ENCODE measurements at places on chromosomes 6 and 20.

- no peak for DNase-seq
Measured at GRCh38 chr20:24917797-24918578, 31.1 kb upstream of the CST7 start.

DNA sequence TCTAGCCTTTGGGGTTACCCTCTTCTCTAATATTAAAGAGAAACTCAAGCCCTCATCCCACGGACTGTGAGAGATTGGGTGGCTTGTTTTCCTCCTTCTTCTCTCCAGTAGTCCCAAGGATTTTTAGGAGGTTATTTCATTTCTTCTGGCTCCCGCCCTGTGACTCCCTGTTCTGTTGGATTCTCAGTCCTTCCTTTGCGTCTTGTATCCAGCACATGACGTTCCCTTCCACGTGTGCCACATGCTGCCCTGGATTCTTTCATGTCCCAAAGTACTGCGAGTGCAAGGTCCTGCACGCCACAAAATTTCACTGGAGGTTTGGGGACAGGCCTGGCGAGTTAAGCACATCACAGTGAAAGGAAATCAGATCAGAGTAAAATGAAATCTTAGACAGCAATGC is 213.4 kb downstream of the PACRG start:
- DNase-seq = no peak

DNA sequence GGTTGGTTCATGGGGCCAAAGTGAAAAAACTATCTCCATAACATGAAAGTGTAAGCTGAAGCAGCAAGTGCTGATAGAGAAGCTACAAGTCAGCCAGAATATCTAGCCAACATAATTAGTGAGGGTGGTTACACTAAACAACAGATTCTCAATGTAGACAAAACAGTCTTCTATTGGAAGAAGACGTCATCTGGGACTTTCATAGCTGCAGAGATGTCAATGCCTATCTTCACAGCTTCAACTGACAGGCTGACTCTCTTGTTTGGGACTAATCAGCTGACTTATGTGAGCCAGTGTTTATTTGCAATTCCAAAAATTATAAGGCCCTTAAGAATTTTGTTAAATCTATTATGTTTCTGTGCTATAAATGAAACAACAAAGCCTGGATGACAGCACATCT is 63.2 kb downstream of the GMDS start:
- DNase-seq = no peak

GRCh38 chr6:92922216-92922806 is 497.0 kb downstream of the EPHA7 start:
- DNase-seq = no peak

DNA sequence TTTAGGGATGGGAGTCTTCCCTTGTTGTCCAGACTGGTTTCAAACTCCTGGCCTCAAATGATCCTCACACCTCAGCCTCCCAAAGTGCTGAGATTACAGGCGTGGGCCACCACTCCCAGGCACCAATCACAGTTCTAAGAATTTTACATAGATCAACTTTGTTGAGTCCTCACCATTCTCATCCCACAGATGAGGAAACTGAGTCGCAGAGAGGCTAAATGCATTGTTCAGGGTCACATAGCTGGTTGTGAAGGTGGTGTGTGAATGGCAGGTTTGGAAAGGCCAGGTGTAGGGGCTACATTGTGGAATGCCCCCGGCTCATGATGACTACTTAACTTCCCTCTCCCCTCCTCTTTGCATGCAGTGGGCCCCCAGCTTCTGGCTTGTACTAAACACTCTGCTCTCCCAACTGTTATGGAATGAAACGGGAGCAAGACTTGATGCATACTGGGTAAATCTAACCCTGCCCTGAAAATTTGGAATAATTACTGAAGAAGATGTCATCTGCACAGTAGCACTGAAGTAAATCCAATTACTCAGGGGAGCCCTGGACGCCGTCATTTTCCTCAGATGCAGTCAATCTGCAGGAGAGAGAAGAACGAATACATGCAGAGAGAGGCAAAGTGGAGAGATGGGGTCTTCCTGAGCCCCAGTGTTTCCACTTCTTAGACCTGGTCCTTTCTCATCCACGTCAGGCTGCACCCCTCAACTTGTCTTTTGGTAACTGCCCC is 102.3 kb upstream of the ZNF217 start:
- DNase-seq = no peak

DNA sequence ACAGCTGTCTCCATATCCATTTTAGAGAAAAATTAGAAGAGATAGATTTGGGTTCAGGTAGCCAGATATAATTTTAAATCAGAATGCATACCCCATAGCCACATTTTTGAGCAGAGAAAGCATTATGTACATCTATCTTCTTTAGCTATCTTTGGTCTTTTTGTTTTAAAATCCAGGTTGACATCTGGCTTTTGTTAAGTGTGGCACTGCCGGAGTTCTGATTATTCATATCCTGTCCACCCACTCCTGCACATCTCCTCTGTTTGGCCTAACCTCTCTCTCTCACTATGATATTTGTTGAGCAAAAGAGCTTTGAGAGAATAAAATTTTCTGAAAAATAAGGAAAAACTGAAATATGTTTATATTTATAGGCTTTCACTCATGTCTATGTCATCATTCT is 189.7 kb downstream of the PACRG start:
- no peak for DNase-seq

GRCh38 chr6:23681743-23682142 is 444.3 kb upstream of the NRSN1 start:
- DNase-seq = no peak

DNA sequence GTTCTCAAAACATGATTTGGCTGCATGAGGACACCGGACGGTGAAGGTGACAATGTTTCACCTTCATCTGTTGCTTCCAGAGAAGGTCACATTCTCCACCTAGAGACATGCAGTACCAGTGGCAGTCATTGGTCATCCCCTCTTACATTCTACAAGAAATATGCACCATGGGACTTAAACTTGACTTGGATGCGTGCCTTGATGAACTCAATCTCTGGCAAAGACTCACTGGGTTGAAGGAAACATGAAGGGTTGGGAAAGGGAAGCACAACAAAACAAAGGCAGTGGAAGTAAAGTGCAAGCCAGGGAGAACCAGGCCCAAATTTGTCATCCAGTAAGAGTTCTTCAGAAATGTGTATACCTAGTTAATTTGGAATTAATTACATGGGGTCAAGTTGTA is 39.4 kb upstream of the ARMH2 start:
- no peak for DNase-seq

- no peak for DNase-seq
Measured at GRCh38 chr6:9862603-9863167, 552.2 kb downstream of the TFAP2A start.

DNA sequence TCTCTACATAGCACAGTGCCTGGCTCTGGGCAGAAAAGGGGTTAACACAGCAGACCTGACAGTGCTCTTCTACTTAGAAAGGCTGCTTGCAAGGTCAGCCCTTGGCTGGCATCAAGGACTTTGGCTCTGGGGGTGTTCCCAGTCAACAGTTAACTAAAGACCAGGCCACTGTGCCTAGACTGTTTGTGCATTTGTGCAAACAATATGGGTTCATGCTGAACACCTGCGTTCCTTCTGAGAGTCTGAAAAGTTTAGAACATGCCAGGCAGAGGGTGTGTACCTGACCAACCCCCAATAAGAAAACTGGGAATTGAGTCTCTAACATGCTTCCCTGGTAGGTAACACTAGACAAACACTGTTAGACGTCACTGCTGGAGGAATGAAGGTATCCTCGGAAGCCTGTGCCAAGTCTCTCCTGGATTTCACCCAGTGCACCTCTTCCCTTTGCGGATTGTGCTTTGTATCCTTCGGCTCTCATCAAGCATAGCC is 110.7 kb downstream of the PDE10A start:
- DNase-seq = no peak

DNA sequence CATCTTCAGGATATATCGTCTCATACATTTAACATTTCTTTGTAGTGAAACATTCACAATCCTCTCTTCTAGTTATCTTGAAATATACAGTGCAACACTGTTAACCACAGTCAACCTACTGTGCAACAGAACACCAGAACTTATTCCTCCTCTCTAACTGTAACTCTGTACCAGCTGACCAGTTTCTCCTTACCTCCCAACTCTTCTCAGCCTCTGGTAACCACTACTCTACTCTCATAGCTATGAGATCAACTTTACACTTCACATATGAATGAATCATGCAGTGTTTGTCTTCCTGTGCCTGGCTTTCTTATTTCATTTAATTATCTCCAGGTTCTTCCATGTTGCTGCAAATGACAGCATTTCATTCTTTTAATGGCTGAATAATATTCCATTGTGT is 337.6 kb downstream of the BTBD9 start:
- DNase-seq = no peak

- DNase-seq = no peak
Measured at GRCh38 chr6:134637282-134637681, 312.6 kb downstream of the ALDH8A1 start.

- DNase-seq = no peak
Measured at GRCh38 chr20:59525500-59526241, 78.7 kb upstream of the PHACTR3 start.

GRCh38 chr20:62685781-62686555 is 22.7 kb upstream of the NTSR1 start:
- DNase-seq = peak; percentile 91

- DNase-seq = no peak
Measured at GRCh38 chr6:125116170-125116569, 37.4 kb upstream of the TPD52L1 start.

DNA sequence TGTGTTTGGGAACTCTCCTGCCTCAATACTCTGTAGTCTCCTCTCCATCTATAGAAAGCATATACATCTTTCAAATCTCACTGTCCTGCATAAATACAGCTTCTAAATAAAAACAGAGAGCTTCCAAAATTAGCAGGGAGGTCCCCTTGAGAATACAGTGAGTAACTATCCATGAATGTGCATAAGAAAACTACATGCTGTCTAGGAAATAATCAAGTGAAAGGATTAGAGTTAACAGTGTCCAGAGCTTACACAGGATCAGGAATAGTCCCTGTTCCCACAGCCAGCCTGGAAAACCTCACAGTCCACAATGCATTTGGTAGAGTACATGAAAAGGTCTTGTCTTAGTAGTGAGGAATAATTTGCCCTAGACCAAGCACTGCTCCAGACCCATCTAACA is 123.0 kb upstream of the POU3F2 start:
- no peak for DNase-seq

GRCh38 chr6:114249522-114249921 is 93.3 kb downstream of the HS3ST5 start:
- no peak for DNase-seq

- DNase-seq = no peak
Measured at GRCh38 chr20:38692436-38693411, 31.6 kb upstream of the SLC32A1 start.

GRCh38 chr20:10523443-10523842 is 88.3 kb downstream of the SLX4IP start:
- no peak for DNase-seq

- no peak for DNase-seq
Measured at GRCh38 chr6:156949376-156949775, 172.2 kb downstream of the ARID1B start.

- no peak for DNase-seq
Measured at GRCh38 chr6:34414999-34415858, 10.6 kb downstream of the RPS10 start.

GRCh38 chr20:8757146-8757545 is 311.7 kb upstream of the PLCB4 start:
- DNase-seq = no peak

DNA sequence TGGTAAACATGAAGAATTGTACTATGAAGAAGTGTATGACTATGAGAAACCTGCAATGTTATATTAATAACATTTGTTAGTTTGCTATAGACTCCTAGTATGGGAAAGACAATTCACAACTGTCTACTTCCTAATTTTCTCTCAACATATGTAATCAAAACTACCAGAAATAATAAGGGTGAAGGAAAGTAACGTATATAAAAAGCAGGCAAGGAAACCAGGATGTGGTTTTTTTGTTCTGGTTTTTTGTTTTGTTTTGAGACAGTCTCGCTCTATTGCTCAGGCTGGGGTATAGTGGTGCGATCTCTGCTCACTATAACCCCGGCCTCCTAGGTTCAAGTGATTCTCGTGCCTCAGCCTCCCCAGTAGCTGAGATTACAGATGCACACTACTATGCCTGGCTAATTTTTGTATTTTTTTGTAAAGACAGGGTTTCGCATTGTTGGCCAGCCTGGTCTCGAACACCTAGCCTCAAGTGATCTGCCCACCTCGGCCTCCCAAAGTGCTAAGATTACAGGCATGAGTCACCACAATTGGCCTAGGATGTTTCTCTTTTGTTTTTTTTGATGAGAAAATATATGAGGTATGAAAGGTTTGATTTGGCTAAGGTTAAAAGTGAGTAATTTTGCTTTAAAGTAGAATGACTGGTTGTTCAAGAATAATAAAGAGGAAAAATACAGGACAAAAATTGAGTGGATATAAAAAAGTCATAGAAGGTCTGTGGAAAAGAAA is 83.1 kb downstream of the PTCHD4 start:
- no peak for DNase-seq

DNA sequence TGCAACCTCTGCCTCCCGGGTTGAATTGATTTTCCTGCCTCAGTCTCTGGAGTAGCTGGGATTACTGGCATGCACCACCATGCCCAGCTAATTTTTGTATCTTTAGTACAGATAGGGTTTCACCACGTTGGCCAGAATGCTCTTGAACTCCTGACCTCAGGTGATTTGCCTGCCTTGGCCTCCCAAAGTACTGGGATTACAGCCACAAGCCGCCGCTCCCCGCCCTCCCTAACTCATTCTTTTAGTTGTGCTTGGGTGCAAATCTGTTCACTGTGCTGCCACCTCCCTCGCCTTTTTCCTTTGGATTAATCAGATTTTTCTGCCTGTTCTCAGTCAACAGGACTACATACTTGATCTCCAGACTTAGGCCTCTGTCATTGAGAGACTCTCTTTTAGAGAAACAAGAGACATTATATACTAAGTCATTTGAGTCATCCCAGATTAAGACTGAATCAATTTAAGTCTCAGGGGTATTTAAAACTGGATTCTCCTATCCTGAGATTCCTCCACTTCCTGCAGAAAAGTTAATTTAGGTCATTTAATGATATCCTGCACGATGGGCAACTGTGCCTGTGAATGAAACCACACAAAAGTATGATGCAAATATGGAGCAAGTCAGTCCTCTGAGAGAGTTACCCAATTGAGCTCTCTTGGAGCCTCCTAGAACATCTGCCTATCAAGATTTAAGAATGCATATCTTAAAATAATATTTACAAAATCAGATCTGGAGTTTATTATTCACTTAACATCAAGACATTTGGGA is 136.1 kb upstream of the THEMIS start:
- no peak for DNase-seq

- no peak for DNase-seq
Measured at GRCh38 chr6:169289619-169290339, 36.1 kb upstream of the THBS2 start.

GRCh38 chr6:149563203-149563927 is 2.8 kb upstream of the GINM1 start:
- DNase-seq = no peak
